ENCODE measurements at places on chromosomes 2 and 18. TPM values are rescaled to one million over a fixed set of nuclear protein-coding genes. Genes with fewer than 3 reads are reported as not detected.

DNA sequence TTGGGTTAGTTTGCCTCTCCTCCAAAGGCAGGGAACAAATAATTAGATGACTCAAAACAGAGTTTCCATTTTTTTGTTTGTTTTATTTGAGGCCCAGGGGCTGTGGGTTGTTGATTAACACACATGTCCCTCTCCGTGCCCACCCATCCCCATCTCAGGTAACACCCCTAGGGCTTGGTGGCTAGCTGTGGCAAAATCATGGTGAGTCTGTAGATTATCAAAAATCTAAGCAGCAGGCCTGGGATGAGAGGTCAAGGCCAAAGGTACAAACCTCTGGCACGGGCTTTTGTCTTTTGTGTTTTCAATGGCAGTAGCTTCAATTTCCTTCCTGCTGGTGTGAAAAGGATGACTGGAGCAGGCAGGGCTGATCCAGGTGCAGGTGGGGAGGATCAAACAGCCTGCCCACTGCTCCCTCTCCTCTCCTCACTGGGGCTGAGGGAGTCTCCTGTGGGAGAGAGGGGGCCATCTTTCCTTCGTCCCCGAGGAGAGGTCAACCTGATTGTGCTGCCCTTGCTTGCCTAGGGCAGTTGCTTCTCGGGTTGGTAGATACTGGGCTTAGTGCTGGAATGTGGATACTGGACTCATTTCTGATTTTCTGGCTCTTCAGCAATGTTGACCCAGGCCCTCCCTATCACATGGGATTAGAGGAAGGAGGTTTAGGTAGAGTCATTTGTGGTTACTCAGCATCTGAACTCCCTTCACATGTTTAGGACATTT lies 31.9 kb upstream of the EML4 start:
- no peak for DNase-seq

KCNE4 gene
- 40.4 TPM for total RNA-seq

COBLL1 gene
- 10.9 TPM for total RNA-seq

GRCh38 chr2:98464772-98465310 lies 20.2 kb downstream of the INPP4A start:
- DNase-seq: no peak

GRCh38 chr2:82730811-82731210 lies 1728.3 kb downstream of the SUCLG1 start:
- no peak for DNase-seq

POTEE gene
- not detected for total RNA-seq

ANTXR1 gene
- 123 TPM for total RNA-seq

- no peak for DNase-seq
Measured at GRCh38 chr2:173578404-173579107, 223.9 kb downstream of the CDCA7 start.

GRCh38 chr2:11129598-11130449 lies 25.4 kb upstream of the SLC66A3 start:
- DNase-seq: peak; percentile 66

- peak; percentile 60 for DNase-seq
Measured at GRCh38 chr2:112317303-112318158, 42.1 kb downstream of the ZC3H6 start.

GRCh38 chr2:16506366-16506765 lies 159.3 kb downstream of the CYRIA start:
- no peak for DNase-seq

DNPEP gene
- 60.7 TPM for total RNA-seq

MOGAT1 gene
- total RNA-seq: not detected

GRCh38 chr2:54535599-54536195 lies 79.6 kb downstream of the SPTBN1 start:
- DNase-seq: no peak

DNA sequence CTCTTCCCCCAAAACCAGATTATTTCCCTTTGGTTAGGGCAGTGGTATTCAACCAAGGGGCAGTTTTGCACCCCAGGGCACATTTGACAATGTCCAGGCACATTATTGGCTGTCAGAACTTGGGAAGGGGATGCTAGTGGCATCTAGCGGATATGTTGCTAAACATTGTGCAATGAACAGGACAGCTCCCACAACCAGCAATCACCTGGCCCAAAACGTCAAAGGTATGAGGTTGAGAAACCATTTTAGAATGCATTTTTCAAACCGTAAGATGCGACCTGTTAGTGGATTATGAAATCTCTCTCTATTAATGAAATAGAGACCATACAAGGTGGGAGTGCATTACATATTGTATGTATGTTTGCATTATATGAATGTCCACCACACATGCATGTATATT lies 54.2 kb downstream of the CD8B2 start:
- no peak for DNase-seq

DNA sequence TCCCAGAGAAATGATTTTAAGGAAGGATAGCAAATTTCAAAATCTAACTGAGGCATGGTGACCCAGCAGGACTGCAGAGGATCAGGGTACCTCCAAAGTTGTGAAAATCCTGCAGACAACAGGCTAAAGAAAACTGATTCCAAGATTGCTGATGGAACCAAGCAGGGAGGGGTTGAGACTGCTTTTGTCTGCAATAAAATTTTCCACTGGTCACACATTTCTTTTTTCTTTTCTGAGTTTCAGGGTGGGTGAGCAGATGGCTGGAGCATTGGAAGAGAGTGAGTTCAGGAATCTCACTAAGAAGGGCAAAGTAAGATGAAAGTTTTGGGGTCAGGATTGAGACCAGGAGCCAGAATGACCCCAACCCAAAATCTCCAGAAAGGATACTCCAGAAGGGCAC lies 321.0 kb downstream of the TNS1 start:
- DNase-seq: no peak

TMEM200C gene
- under 0.01 TPM for total RNA-seq

- DNase-seq: no peak
Measured at GRCh38 chr2:142993771-142994170, 116.3 kb downstream of the KYNU start.

TMEFF2 gene
- total RNA-seq: under 0.01 TPM

OSR1 gene
- 15.2 TPM for total RNA-seq

- peak; percentile 51 for DNase-seq
Measured at GRCh38 chr2:120388222-120389035, 42.5 kb downstream of the INHBB start.

DNA sequence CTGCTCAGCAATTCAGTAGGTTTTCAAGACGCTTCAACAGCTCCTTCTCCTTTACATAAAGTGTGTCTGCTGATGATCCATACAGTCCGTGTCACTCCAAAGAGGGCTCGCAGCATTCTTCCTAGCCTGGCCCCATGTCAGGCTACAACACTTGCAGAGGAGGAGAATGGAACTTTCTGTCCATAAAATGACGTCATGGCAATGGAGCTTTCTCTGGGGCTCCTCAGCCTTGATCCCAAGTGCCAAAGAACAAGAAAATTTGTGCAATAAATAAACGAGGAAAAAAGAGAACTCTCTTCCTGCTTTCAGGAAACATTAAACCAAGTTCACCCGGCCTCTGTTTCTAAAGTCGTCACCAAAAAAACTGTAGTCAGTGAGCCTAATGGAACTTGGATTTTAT lies 199.5 kb upstream of the MEIS1 start:
- no peak for DNase-seq

GRCh38 chr2:20224716-20225293 lies at the start of gene SDC1:
SDC1 (minus strand) TSS chr2:20225130; CDS start chr2:20224867, 263 bp downstream.
- DNase-seq: peak; percentile 94

Measured in osteoblast (primary cell).